ENCODE measurements at places on chromosomes 5 and 9.

- no peak for DNase-seq
Measured at GRCh38 chr5:134063188-134063820, 51.2 kb upstream of the TCF7 start.

DNA sequence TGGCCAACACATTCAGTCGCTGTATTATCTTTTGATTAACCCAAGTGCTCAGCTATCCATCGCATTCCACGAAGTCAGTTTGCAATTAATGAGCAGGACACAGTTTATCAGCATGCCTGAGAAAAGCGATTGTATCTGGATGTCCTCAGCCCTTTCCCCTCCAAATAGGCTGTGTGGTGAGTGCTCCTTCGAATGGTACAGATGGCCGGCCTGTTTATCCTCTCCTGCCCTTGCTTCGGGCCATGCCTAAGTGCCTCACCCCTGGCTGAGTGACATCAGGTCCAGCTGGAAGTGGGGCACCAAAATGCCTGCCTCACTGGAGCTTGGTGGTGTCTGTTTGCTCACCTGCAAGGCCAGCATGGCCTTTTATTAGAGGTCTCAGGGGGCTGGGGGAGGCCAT lies 317.3 kb downstream of the GADD45G start:
- DNase-seq, result no peak

GRCh38 chr9:134858051-134858841 lies 22.4 kb upstream of the FCN2 start:
- DNase-seq, result no peak

DNA sequence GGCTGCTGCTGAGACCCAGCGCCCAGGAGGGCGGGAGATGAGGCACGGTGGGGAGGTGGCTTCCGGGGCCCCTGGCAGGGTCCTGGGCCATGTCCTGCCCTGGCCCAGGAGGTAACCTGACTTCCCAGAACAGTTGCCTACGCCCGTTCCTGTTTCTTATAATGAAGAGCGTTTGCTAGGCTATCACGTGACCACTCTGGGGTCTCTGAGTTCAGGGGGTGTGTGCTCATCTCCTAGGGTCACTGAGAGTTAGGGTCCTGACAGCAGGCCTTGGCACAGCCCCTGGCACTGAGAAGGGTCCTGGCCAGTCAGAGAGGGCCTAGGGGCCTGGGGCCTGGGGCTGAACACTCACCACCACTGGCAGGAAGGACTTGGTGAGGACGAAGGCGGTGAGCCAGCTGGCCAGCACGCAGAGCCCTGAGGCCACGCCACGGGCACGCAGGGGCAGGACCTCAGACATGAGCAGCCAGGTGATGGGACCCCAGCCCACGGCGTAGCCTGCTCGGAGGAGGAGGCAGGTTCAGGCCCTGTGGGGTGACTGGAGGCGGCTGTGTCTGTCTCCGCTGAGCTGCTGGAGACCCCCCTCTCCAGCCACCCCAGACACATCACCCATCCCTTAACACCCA lies 6.0 kb downstream of the SLC2A6 start:
- no peak for DNase-seq

GRCh38 chr9:114387680-114388356 lies at the start of gene AKNA:
TSS of gene AKNA (minus strand) at chr9:114387982. CDS start at chr9:114381333, 6,649 bp downstream.
- no peak for DNase-seq

DNA sequence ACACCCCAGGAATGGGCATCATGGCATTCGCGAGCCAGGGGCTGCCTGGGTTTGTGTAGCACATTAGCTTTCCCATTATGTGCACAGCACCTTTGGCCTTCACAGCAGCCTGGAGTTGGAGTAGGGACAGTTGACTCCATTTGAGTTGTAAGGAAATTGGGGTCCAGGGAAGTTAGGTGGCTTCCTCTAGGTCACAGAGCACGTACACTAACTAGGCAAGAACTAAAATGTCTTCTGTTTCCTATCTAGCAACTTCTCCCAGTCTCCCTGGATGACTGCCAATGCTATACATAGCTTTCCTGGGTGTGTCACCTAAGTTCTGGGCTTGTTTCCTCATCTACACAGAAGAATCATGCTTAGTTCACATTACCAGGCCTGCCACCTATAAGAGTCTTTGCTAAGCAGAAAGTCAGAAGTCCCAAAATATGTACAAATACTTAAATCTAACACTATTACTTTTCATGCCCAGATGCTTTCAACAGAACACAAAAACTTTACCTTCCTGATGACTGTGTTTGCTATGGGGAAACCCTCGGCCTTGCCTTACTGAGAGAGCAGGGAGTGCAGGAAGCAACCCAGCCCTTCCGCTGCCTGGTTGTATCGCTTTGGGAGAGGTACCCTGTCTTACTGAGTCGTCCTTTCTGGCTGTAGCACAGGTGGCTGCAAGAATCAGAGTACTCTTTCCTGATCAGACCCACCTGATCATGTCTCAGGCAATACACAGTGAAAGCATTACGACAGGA lies 12.0 kb downstream of the MACROH2A1 start:
- peak; percentile 13 for DNase-seq

DNA sequence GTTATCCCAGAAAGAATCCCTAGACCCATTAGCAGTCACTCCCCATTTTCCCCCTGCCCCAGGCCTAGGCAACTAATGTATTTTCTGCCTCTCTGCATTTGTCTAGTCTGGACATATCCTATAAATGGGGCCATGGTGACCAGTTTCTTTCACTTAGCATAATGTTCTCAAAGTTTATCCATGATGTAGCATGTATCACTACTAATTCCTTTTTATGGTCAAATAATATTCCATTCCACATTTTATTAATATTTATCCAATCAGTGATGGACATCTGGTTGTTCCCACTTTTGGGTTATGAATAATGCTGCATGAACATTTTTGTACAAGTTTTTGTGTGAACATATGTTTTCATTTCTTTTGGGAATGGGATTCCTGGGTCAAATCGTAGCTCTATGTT lies 1.5 kb downstream of the FCHO2 start:
- no peak for DNase-seq

DNA sequence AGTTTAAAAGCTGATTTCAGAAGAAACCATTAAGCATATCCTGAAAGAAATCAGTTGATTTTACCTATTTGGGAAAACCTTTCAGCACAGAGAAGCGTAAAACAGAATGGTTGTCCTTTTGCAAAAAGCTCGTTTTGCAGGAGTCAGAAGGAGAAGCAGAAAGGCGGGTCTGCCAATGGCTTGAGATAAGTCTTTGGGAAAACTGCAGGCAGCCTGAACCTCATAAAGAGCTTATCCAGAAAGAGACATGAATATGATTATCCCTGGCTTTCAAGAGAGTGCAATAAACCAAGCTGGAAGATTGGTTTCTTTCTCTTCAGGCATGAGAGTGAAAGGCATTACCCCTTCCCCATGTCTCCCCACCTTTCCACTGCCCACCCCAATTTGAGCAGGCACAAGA lies 353.3 kb downstream of the ARHGEF28 start:
- no peak for DNase-seq

- DNase-seq, result peak; percentile 27
Measured at GRCh38 chr9:69036309-69036708, 757 bp downstream of the FXN start.

GRCh38 chr5:142346706-142347105 lies 21.9 kb upstream of the SPRY4 start:
- no peak for DNase-seq

DNA sequence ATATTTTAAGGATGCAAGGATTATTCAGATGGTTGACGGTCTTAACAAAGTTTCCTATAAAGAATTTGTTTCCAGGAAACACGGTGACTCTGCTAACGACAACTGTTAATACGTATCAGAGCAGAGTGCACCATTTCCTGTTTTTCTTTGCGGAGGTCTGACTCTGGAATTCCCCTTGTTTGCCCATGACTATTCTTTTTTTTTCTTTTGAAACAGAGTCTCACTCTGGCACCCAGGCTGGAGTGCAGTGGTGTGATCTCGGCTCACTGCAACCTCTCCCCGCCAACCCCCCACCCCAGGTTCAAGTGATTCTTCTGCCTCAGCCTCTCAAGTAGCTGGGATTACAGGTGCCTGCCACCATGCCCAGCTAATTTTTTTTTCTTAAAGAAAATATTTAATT lies 115.9 kb downstream of the CDC42SE2 start:
- peak; percentile 97 for DNase-seq

DNA sequence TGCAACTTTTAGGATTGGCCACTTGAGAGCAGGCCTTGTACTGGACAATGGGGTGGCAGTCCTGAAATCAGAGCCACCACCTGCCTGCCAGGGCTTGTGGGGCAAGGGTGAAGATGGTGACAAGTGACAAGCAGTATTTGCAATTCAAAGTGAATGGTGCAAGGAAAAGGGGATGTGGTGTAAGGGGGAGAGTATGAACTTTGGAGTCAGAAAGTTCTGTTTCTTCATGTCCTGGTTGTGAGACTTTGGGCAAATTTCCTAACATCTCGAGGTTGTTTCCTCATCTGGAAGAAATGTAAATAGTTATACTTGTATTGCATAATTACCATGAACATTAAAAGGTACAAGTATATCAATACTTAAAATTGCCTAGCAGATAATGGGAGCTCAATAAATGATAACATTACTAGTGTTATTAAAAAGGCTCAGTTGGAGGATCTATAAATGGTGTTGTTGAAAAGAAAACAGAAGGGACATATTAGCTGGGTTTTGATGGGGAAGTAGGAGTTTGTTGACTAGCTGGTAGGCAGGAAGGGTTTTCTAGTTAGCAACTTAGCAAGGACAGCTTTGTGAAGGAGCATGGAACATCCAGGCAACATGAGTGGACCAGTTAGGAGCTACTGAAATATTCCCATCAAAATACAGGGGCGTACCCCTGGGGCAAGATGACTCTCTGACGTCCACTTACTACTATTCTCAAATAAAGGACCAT lies 21.3 kb upstream of the MEGF9 start:
- no peak for DNase-seq

GRCh38 chr5:65946198-65946745 lies 19.9 kb downstream of the ERBIN start:
- no peak for DNase-seq

DNA sequence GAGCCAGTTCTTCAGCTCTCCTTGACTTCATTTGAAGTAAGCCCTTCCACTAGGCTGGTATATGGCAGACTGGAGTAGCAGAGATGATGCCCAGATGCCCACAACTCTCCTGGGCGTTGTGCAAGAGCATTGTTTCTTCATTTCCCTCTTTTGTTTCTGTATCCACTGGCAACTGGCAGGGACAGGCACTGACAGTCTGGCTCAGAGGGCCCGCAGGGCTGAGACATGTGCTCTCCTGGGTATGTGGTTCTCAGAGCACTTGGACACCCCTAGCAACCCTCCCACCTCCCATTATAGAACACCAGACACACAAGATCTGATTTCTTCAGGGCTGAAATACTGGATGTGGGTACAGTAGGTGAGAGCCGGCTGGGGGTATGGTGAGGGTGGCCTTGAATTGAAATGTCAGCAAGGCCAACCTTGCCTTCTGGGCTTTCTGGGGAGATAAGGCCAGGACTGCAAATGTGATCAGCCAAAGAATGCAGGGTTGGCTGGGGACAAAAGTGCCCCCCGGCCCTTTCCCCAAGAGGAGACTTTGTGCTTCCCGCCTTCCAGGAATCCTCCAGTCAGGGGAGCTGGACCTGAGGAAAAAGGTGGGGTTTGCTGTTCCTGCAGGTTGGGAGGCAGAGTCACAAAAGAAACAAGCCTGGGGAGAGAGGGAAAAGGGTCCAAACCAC lies 28.6 kb upstream of the CTNNA1 start:
- peak; percentile 66 for DNase-seq

GRCh38 chr9:131736431-131736830 lies 3.4 kb downstream of the RAPGEF1 start:
- no peak for DNase-seq

- DNase-seq, result no peak
Measured at GRCh38 chr5:145407300-145408047, 427.7 kb downstream of the PRELID2 start.

DNA sequence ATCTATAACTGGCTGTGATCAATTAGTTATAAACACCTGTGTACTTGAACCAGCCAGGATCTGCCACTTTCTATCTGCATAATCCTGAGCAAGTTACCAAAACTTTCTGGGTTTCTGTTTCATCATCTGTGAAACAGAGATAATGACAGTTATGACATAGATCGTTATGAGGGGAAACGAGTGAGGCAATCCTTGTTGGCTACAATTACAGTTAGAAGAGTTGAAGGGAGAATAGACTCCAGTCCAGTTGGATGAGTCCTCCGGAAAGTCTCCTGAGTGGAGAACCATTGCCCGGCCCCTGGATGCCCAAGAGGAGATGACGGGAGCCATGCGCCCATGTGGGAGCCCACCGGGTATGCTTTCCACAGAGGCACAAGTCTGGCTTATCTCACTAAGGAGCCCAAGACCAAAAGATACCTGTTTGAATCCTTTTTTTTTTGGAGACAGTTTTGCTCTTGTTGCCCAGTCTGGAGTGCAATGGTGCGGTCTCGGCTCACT lies 4.5 kb downstream of the PDE6A start:
- DNase-seq, result peak; percentile 19

DNA sequence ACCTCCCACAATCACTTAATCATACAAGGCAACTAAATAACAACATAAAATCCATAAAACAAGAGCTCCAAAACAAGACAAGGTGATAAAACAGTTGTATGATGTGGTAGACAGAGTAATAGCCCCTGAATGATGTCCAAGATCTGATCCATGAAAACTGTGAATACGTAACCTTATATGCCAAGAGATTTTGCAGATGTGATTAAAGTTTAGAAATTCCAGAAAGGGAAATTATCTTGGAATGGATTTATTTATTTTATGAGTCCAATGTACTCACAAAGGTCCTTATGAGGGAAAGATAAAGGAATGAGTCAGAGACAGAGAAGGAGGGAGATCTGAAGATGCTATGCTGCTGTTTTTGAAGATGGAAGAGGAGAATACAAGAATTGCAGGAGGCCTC lies 1775.7 kb upstream of the C9orf72 start:
- no peak for DNase-seq

DNA sequence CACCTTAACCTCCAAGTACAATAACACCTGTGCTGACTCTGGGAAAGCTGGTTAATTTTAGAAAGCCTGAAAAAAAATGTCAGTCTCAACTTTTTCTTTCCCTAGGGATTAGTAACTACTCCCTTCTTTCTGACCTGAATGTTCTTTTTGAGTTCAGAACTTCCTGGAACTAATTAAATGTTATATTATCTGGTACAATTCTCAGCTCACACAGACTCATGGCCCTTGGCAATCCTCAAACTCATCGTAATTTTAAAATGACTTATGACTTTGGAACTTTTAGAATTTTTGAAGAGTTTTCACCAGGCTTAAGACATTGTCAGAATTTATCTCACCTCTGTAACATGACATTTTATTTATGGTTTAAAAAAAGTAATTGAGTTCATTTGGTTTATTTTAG lies 315.0 kb downstream of the FER start:
- no peak for DNase-seq

GRCh38 chr9:80163889-80164288 lies 592.1 kb downstream of the TLE4 start:
- DNase-seq, result no peak

- DNase-seq, result no peak
Measured at GRCh38 chr5:15440434-15440833, 59.5 kb upstream of the FBXL7 start.

DNA sequence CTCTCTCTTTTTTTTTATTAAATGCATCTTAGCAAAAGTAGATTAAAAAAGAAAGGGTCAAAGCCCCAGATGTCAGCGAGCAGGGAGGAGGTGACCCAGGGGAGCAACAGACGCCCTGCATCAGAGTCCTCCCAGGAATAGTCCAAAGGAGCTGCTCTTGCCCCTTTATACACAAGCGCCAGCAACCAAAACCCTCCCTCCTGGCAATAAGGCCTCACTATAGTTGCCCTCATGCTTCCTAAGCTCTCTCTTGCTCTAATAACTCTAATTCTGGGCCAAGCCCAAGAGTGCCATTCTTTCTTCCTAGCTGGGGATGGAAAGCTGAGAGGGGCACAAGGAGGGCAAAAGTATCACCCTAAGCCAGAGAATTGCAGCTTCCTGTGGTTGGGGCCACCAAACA lies 26.3 kb downstream of the PCDHGC5 start:
- no peak for DNase-seq

All from lung microvascular endothelial cell (primary cell).